Activated CD4-positive, alpha-beta T cell treated with anti-CD3 and anti-CD28 coated beads, Interleukin-2, amount 50 U/mL, for 4 hours (primary cell): ENCODE measurements at places on chromosomes 7 and 10.

- no peak for DNase-seq
These were observed 141.7 kb downstream of the KAT6B start for GRCh38 chr10:74967911-74968666.

- DNase-seq, result no peak
These were observed 112.8 kb downstream of the TRRAP start for GRCh38 chr7:98991141-98991540.

GRCh38 chr10:14583967-14584366 lies 190.7 kb downstream of the FAM107B start:
- no peak for DNase-seq

DNA sequence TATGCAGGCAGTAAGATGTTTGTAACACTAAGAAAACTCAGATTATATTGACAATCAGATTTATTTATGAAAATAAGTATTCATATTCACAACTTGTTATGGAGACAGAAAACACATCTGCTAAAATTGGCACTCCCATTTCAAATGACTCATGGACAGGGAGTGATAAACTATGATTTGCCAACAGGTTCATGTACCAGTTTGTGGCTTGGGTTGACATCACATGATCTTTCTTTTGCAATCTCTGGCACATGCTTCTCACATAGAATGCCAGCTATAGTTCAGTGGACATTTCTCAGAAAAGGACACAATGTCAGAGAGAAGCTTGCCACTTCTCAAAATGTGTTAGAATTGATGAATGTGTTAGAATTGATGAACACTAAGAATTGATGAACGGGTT lies 663.2 kb upstream of the ANKRD30A start:
- DNase-seq, result no peak

DNA sequence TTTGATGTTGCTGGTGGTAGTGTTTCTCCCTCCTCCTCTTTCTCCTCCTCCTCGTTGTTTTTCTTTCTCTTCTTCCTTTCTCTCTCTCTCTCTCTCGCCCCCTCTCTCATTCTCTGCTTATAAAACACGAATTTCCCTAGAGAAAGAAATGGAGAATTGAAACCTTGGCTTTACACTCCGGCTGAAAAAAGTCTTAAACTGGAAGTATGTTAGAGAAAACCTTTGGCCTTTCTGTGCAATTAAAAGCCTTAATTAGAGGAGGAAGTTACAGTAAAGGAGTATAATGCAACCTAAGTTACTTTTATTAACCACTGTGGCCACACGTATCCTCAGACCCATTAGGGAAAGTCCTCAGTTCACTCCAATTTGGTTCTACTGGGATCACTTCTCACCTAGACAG lies 501.7 kb upstream of the SORCS1 start:
- DNase-seq, result no peak

DNA sequence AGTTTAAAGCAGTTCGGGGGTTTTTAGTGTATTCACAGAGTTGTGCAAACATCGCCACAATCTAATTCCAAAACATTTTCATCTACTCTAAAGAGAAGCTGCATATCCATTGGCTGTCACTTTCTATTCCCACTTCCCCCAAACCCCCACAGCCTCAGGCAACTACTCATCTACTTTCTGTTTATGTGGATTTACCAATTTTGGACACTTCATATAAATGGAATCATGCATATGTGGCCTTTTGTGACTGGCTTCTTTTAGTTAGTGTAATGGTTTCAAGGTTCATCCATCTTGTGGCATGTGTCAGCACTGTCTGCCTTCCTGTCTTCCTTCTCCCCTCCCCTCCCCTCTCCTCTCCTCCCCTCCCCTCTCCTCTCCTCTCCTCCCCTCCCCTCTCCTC lies 78.5 kb upstream of the FZD1 start:
- DNase-seq, result no peak

DNA sequence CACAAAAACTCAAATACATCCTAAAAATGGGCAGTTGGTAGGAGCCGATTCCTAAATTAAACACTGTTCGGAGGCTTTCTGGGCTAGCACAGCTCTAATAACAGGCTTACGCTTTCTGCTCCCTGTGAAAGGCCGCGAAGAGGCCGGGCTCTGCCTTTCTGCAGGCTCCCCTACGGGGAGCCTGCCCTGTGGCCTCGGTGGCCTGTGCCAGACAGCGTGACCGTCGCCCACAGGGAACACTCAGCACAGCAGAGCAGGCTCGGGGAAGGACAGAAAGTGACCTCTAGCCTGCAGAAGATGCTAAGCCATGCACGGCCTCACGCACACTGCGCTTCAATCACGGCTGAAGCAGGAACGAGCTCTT lies 64.2 kb downstream of the DIP2C start:
- no peak for DNase-seq

GRCh38 chr7:114956702-114957101 lies 34.8 kb downstream of the MDFIC start:
- DNase-seq, result no peak

- DNase-seq, result no peak
These were observed 167.3 kb upstream of the C1GALT1 start for GRCh38 chr7:7014827-7015595.

DNA sequence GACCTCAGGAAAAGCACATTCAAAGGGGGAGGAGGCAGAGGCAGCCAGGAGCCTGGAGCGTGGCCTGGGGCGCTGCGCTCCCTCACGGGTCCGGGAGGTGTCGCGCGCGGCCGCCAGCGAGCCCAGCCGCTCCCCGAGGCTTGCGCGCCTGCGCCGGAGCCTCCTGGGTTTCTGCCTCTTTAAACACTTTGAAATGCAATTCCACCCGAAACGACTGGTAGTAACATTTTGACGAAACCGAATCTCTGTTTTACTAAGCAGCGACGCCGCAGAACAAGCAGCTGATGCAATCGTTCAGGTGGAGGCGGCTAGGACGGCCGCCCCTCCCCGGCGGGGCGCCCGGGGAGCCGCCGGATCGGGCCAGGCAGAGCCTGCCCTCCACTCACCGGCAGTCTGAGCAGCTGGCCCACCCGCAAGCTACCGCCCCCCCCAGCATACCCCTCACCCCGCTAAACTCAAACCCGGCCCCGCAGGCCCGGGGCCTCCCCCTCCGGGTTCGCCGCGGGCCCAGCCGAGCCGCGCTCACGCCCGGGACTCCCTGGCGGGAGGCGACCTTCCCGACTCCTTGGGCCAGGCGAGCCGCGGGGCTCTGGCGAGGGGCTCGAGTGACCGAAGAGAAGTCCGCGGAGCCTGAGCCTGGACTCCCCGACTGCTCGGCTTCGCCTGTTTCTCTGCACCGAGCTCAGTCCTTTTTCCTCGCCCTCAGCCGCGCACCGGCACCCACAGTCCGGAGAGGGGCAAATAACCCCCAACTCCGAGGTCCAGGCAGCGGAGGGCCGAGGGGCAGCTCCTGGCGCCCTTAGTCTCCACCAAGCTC lies 3.2 kb downstream of the MKX start:
- DNase-seq, result peak; percentile 72

DNA sequence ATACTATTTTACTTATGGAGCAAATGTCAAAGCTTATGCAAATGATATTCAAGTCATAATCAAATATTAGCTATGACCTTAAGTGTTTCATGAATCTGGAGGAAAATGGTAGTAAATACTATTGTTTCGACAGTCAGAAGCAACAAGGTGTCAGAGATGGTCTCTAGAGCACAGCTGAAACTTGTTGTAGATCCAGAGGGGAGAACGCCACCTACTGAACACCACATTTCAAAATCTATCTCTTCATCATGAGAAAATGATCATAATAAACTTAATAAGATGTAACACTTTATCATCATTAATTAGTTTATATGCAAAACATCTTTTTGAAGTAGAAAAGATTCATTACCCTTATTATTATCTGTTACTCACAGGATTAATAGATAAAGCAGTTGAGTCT lies 418.7 kb downstream of the GATA3 start:
- no peak for DNase-seq

DNA sequence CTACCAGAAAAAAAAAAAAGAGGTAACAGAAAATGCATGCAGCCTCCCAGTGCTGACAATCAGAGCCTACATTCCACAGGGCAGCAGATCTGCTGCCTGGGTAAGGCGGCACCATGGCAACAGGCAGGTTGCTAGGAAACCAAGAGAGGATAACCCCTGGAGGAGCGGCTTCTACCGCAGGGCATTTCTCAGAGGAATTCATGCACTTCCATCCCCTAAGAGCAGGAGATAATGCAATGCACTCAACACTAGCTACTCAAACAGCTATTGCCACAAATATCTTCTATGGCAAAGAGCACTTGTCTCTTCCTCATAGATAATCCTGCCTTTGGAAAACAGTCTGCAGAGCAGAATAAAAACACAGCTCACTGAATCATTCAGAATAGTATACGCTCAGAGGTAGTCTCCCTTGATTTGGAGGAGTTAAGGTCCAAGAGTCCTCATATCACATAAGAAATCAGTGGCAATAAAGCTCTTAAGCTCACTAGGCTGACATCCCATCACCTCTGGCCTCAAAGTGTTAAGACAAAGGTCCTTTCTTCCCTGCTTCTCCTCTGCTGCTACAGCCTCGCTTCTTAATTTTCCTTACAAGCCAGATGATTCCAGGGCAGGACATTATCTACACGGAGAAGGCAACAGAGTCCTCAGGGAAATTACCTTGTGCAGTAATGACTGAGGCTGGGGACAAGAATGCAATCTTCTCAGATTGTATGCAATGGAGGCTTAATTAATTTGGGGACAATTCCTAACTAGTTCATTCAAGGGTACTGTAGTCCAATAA lies 10.7 kb downstream of the PSAP start:
- no peak for DNase-seq

DNA sequence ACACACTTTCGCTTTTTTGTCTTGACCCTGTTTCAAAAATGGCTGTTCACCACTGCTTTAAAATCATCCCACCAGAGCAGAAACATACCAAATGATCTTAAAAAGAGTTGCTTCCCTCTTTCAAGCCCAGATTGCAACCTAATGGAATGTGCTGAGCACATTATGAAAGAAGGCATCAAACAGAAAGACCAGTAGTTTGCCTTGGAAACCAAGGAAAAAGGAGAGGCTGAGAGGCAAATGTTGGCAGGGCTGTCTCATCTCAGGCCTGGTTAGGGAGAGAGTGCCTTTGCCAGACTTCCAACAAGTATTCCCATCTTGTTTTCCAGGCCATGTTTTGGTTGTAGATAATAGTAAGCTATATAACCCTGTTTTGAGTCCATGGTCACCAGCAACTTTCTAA lies 64.3 kb downstream of the ABCB4 start:
- DNase-seq, result no peak

GRCh38 chr7:103580031-103580430 lies 134.0 kb upstream of the SLC26A5 start:
- no peak for DNase-seq

- no peak for DNase-seq
These were observed 26.7 kb downstream of the ERCC6 start for GRCh38 chr10:49512121-49512809.

GRCh38 chr7:32255036-32255435 lies 184.8 kb upstream of the PDE1C start:
- DNase-seq, result no peak

- peak; percentile 10 for DNase-seq
These were observed 27.1 kb downstream of the NMT2 start for GRCh38 chr10:15141136-15142054.

DNA sequence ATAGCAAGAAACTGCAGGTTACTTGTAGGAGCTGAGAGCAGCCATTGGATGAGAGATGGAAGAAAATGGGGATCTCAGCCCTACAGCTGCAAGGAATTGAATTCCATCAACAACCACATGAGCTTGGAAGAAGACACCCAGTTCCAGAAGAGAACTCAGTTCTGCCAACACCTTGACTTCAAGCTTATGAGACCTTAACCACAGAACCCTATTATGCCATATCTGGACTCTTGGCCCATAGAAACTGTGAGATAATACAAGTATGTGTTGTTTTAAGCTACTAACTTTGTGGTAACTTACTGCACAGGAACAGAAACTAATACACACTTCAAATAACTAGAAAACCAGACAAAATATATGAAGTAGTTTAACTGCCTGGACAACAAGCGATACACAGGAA lies 212.4 kb upstream of the CACNA2D1 start:
- DNase-seq, result no peak

GRCh38 chr7:134857958-134858357 lies 78.5 kb downstream of the CALD1 start:
- DNase-seq, result no peak

- DNase-seq, result no peak
These were observed 22.7 kb upstream of the IKZF1 start for GRCh38 chr7:50281680-50282445.

- no peak for DNase-seq
These were observed 29.4 kb downstream of the WDR86 start for GRCh38 chr7:151380199-151381097.

- peak; percentile 12 for DNase-seq
These were observed 19.4 kb downstream of the ZMIZ2 start for GRCh38 chr7:44767912-44768627.

GRCh38 chr7:95723583-95724180 lies 48.7 kb upstream of the DYNC1I1 start:
- no peak for DNase-seq

GRCh38 chr10:52742731-52743130 lies 29.9 kb downstream of the MBL2 start:
- no peak for DNase-seq

- DNase-seq, result no peak
These were observed 1.2 kb downstream of the TBXAS1 start for GRCh38 chr7:139830292-139830691.

GRCh38 chr7:36943591-36944435 lies 219.5 kb upstream of the AOAH start:
- DNase-seq, result no peak

DNA sequence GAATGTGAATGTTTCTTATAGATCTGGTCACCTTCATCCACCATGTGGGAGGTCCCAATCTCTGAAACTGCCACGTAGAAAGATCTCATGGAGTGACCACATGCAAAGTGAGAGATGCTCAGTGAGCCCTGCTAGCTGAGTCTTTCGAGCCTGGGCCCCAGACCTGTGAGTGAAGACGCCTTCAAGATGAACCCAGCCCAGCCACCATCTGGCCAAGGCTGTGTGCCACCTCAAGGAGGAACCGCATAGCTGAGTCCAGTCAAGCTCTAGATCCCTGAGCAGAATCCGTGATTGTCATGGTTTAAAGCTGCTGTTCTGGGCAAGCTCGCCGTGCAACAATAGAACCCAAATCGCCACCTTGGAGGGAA lies 20.2 kb upstream of the PPIF start:
- DNase-seq, result no peak

- DNase-seq, result no peak
These were observed 2.1 kb upstream of the IDE start for GRCh38 chr10:92575961-92576360.

DNA sequence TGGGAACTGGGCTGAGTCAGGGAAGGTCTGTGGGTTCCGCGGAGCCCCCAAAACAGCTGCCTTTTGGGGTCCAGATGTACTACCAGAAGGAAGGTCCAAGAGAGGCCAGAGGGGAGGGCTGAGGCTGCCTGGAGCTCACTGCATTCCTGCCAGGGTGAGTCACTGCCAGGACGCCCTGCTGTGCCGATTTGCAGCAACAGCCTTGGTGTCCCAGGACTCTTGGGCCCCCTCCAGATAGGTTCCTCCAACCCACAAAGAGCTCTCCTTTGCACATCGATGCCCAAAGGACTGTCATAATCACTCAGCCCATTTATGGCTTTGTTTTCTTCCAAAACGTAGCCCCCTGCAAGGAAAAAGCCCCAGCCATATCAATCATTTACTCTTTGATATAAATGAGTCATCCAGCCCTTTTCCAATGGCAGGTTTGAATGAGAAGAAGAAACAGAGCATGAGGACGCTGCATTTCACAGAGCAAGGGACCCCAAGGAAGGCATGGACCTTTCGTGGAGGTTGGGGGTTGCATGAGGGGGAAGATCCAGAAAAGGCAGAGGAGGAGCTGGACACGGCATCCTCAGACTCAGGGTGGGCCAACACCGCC lies 32.2 kb upstream of the COL13A1 start:
- DNase-seq, result no peak

- DNase-seq, result peak; percentile 44
These were observed 16.1 kb downstream of the OGDH start for GRCh38 chr7:44622342-44623151.
